ENCODE measurements at places on chromosomes 16 and 17.

DNA sequence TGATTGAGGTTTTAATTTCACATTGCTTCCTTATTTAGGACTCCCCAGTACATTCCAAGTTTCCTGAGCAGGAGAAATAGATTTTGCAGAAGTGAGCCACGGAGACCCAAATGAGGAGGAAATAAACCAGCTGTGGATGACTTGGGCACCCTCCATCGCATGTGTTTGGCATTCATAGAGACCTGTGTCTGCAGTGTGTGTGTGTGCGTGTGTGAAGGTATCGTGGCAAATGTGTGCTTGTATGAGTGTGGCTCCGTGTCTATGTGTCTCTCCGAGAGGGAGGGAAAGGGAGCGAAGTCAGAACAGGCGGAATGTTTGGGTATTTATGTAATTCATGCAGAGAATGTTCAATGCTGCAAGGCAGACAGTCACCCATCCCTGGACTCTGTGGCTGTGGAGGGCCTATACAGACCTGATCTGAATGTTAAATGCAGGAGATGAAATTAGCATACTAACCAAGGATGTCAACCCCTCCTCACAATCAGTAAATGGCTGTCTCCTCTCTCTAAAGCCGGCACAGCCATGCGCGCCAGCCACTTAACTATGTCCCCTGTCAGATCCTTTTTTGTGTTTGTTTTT is 186.0 kb upstream of the ZFHX3 start:
- DNase-seq, result no peak

DNA sequence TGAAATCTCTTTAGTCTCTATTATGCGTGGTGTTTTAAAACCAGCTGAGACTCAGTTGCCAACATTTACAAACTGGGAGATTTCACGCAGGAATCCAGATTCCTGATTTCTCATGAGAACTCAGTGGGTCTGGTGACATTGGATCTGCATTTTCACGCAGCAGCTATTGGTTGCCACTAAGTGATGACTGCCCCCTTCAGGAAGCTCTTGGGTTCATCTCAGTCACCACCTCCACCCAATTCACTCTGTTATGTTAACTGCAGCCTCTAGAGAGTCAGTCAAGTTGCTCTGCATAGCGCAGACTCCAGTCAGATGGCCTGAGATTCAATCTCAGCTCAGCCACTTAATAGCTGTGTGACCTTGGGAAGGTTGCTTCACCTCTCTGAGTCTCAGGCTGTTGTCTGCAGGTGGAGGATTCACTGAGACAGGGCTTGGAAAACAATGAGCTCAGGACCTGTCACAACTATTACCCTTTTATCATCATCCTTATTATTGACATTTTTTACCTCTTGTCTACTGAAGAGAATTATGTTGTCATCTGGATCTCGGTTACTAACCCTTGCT is 6.4 kb downstream of the SHISA9 start:
- peak; percentile 13 for DNase-seq

DNA sequence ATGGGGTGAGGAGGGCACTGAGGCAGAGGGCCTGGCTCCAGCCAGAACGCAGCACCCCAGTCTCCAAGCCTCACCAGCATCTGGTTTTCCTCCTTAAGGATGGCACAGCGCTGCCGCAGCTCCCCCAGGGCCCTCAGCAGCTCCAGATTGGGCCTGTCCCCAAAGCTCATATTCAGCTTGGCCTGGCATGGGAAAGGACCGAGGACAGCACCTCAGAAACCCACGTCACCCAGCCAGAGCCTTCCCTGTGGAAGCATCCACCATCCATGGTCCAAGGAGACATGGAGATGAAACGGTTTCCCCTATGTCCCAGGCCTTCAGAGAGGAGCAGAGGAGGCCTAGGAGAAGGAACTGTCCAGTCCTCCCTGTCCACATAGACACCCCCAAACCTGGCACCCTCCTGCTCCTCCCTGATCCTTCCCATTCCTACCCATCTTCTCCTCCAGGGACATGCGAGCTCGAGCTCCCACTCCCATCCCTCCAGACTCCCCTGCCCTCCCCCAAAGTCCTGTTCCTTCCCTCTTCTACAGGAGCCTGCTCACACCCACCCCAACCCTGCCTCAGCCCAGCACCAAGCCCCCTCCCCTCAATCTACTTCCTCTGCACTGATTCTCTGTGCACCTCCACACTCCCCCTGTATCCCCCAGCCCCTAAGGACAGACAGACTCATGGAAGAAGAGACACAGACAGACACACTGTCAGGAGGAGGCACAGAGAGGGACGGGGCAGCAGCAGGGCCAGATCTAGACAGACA is 1.8 kb downstream of the TSPOAP1 start:
- DNase-seq, result no peak

- no peak for DNase-seq
These were observed 68.3 kb downstream of the SMG6 start for GRCh38 chr17:2235265-2235664.

GRCh38 chr16:15829460-15829859 is 27.4 kb downstream of the MYH11 start:
- no peak for DNase-seq

- DNase-seq, result no peak
These were observed 12.1 kb downstream of the CDR2L start for GRCh38 chr17:74999523-74999922.

DNA sequence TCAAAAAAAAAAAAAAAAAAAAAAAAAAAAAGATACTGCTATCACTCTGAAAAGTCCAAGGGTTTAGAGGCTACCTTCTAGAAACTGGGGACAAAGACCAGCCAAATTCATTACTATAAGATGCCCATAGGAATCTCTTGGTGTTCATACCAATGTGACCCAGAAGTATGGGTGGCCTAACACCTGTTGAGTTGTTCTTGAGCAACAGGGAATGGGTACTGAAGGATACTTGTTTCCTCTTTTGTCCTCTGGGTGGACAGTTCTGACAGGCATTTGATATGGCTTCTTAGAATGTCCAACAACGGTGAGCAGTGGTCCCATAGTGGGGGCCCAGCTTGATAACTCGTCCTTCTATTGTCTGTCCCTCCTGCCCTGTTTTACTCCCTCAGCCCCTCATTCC is 141.4 kb upstream of the PLEKHM1 start:
- DNase-seq, result no peak

DNA sequence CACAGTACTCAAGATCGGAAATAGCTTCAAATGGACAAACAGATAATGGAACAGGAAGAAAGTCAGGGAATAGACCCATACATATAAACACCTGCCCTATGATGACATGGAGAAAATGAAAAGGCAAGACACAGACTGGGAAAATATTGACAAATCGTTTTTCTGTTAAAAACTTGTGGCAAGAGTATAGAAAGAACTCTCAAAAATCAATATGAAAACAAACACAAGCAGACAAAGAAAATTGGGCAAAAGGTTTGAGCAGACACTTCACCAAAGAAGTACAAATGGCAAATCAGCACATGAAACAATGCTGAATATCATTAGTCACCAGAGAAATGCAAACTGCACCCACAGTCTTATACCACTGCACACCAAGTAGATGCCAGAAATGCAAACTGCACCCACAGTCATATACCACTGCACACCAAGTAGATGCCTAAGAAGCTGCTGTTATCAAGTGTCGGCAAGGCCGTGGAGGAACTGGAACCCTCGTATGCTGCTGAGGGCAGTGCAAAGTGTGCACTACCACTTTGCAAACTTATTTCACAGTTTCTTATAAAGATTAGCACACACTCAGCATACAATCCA is 123.5 kb upstream of the CHMP6 start:
- no peak for DNase-seq

GRCh38 chr17:15171167-15172047 is 93.7 kb downstream of the PMP22 start:
- no peak for DNase-seq

GRCh38 chr16:54812229-54812628 is 118.4 kb upstream of the IRX5 start:
- DNase-seq, result no peak

- DNase-seq, result no peak
These were observed 406.5 kb upstream of the MON1B start for GRCh38 chr16:76784530-76784929.

- DNase-seq, result no peak
These were observed 133.1 kb downstream of the SDK2 start for GRCh38 chr17:73510981-73511718.

DNA sequence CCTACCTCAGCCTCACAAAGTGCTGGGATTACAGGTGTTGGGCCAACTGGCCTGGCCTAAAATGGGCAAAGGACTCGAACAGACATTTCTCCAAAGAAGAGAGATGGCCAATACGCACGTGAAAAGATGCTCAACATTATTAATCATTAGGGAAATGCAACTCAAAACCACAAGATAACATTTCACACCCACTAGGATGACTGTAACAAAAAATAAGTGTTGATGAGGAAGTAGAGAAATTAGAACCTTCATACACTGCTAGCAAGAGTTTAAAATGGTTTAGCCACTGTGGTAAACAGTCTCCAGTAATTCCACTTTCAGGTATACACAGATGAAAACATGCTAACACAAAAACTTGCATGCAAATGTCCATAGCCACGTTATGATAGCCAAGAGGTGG is 5.7 kb downstream of the TMED6 start:
- DNase-seq, result no peak

GRCh38 chr17:45237686-45238085 is 16.0 kb downstream of the FMNL1 start:
- DNase-seq, result no peak

DNA sequence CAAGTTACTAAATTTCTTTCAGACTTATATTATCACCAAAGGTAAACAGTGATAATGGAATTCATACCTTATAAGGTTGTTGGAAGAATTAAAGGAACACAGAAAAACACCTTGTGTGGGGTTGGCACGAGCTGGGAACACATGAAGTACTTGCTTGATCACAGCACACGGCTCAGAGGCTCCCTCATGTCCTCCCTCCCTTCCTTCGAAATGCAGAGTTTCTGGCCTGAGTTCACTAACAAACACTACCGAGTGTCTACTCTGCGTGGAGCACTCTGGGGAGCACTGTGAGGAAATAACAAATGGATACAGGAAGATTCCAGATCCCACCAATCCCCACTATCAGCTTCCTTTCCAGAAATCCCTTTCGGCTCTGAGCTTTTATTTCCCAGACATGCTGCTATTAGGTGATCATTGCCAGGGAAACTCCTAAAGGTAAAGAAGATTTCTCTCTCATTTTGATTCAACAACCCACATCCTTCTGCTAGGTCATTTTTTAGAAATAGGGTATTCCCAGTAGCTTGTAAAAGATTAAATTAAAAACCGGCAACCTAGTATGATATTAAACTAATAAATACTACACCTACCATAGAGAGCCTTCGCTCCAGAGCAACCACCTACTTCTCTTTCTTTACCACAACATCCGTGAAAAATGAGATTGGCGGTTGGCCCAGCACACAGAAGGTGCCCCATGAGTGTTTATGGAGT is 6.1 kb upstream of the HNF1B start:
- DNase-seq, result no peak

GRCh38 chr16:83898463-83899271 is at the start of gene MLYCD:
MLYCD (plus strand) TSS chr16:83899115; CDS start chr16:83899145, 30 bp downstream.
- DNase-seq, result peak; percentile 97

DNA sequence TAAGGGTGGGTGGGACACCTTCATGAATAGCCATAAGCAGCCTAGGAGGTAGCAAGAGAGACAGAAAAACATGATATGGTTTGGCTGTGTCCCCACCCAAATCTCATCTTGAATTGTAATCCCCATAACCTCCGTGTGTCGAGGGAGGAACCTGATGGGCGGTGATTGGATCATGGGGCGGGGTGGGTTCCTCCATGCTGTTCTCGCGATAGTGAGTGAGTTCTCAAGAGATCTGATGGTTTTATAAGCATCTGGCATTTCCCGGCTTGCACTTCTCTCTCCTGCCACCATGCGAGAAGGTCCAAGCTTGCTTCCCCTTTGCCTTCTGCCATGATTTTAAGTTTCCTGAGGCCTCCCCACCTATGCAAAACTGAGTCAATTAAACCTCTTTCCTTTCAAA is 259.1 kb upstream of the ERCC4 start:
- no peak for DNase-seq

- DNase-seq, result no peak
These were observed 111.9 kb upstream of the TNRC6C start for GRCh38 chr17:77846531-77847085.

DNA sequence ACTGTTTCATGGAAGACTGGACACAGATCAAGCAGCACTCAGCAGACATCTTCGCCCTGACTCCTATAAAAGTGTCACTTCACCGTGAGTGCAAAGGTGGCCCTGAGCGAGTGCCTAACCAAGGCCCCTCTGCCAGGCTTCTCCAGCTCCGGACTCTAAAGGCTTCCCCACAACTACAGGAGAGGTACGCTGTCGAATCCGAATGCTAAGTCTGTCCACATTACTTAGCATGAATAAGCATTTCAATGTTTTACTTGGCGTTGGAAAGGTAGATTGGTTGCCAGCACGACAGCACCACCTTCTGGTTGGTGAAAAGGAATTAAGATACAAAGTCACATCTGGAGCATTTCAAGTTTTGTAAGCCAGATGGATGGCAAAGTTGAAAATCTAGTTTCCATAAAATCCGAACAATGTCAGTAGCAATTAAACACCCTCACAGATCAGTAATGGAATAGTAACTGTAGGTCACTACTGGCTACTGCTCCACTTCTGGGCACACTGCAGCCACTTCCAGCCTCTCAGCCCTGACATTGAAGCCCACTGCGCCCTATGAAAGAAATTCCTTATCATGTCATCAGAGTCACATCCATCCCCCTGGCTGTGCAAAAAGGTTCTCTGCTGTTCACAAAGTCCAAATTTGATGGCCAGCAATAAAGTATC is 100.9 kb downstream of the PARN start:
- peak; percentile 70 for DNase-seq

DNA sequence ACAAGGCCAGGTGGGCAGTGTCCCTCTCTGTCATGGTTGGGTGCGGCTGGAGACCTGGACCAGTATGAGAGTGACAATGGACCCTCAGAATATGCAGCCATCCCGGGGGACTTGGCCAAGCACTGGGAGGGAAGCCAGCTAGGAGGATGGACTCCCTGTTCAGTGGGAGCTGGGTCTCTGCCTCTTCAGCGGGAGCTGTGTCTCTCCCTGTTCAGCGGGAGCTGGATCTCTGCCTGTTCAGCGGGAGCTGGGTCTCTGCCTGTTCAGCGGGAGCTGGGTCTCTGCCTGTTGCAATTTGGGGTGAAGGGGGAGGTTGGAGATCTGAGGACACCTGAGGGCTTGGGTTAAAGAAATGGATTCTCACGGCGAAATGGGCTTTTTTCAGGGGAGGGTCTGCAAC is 3.8 kb upstream of the PRSS33 start:
- no peak for DNase-seq

DNA sequence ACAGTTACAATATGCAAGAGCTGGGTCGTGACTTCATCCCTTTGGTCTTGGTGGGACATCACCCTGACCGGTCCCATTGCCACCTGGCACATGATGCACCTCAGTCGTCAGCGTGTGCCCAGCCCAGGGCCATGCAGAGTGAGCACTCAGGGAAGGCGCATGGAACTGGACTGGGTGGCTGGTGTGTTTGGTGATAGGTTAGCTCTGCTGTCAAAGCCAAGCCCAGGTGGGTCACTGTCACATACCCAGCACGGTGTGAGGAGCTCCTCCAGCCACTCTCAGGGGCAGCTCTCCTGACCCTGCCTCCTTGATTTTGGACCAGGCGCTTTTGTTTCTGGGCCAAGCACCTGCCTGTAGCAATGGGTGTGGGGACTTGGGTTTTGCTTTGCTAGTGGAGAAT is 180.9 kb downstream of the RAB11FIP4 start:
- no peak for DNase-seq

Measured in GM13977 (cell line).